ENCODE measurements at places on chromosomes 11 and 22.

DNA sequence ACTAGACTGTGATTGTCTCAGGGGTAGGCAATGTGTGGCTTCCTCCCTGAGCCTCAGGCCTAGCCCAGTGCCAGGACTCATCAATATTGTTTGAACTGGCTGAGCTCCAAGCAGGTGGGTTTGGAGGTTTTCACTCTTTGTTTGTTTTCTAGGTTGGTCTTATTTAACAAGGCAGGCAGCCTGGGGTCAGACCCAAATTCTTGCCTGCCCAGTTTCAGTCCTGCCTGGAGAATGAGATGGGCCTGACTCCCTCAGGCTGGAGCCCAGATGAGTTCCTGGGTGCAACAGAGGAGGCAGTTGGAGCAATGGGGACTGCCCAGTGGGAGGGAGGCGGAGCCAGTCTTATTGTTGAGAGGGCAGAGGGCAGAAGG lies 28.3 kb upstream of the TP53I11 start:
- DNase-seq: no peak

DNA sequence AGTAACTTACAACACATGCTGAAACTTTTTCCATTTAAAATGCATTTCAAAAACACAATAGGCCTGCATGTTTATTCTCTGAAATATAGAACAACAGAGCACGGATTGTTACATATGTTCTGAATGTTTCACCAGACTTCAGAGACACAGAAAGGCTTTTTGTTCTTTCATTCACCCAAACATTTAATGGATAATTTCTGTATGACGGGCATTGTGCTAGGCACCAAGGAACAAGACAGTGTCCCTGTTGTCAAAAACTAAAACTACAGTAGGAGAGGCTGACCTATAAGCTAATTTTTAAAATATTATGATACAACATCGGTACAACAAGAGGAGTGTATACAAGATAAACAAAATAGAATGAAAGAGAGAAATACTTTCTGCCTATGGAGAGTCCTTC lies 81.9 kb upstream of the TEAD1 start:
- no peak for DNase-seq

- no peak for DNase-seq
These were observed 195.5 kb upstream of the CADM1 start for GRCh38 chr11:115699733-115700132.

- peak; percentile 34 for DNase-seq
These were observed 31.6 kb upstream of the MYH9 start for GRCh38 chr22:36419177-36419911.

DNA sequence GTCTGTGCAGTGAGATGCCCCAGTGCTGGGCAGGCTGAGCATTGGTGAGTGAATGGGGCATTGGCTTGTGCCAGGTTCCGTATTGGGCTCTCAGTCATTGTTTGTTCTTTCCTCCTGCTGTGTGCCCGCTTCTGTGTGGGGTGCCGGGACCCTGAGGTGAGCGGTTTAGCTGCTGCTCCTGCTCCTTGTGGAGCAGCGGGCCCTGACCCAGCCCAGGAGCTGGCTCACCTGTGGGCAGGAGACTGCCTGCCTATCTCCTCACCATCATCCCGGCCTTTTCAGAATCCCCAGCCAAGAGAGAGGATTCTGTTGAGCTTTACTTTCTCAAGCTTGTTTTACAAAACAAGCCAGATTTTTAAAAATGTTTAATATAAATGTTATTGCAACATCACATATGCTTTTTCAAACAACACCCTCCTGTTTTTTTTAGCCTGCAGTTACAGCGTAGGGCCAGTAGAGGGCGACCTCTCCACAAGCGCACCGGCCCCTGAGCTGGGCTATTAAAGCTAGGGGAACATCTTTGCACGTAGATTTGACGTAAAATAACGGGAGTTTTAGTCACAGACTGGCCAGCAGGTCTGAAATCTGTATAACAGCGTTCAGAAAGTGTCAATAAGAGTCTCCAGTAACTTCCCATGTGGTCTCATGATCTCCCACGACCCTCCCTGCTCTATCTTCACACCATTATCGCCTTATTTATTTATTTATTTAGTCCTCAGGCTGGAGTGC lies 25.1 kb upstream of the RELT start:
- DNase-seq: peak; percentile 70

DNA sequence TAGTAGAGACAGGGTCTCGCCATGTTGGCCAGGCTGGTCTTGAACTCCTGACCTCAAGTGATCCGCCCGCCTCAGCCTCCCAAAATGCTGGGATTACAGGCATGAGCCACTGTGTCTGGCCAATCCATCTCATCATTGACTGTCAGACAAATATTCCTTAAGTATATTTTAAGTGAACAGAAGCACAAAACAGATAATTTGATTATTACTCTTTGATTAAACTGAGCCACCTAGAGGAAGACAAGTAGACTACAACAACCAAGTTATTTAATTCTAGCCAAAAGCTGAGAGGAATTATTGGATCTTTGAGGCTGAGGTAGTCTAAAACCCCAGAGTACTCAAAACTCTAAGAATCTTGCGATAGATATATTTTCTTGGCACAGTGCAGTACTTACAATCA lies 1.2 kb downstream of the ACRV1 start:
- DNase-seq: no peak

DNA sequence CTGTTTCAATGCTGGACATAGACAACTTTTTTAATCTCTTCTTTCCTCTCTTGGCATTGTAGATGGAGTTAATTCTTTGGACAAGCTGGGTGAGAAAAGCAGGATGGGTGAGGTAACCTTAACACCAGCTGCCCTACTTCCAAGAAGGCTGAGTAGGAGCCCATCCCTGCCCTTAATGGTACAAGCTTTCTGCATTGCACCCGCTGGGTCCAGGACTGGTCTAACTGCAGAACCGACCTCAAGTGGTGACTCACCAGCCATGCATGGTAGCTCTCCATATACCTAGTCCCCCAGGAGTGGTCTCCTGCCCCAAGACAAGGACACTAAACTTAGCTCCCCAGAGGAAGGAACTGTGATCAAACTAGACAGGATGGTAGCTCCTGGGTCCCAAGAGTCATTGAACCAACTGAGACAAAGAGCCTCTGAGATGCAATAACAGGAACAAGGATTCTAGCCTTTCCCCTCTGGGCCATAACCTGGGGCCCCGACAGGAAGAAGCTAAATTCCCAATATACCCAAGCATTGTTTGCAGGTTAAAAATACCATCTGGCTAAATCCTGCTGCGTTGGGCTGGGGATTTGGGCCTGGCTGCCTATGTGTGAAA lies 32.1 kb downstream of the RPL27A start:
- no peak for DNase-seq

- no peak for DNase-seq
These were observed 49.4 kb downstream of the FLRT1 start for GRCh38 chr11:64084951-64085710.

DNA sequence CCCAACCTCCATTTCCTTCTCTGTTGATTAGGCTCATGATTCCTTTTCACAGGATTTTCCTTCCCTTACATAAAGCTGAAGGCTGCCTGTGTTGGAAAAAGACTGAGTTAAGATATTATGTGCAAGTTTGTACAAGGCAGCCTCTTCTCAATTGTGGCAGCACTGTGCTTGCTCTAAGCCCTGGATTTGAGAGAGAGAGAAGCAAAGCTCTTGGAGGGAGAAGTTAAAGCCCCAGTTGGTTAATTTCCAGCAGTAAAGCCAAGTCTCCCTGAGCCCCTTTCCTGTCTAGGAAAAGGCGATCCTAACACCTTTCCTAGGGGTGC lies 128.3 kb upstream of the SESN3 start:
- no peak for DNase-seq
